ENCODE measurements at places on chromosomes 1 and 21.

DNA sequence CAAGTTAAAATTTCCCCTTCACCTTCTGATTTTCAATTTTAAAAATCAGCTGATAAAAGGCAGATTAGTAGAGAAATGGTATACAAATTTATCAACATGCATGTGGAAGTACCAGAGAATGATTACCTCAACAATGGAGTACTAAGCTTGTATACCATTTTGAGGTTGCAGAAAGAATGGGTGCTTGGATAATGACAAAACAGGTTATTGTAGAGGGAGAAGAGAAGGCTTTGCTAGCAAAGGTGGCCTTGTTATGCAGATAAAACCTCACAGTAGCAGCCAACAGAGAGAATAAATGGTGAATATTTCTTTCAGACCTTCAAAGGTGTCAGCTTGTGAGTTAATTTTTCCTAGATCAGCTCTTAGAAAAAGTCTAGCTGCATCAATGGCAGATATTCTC is 1174.9 kb upstream of the ADGRL4 start:
- DNase-seq: no peak

DNA sequence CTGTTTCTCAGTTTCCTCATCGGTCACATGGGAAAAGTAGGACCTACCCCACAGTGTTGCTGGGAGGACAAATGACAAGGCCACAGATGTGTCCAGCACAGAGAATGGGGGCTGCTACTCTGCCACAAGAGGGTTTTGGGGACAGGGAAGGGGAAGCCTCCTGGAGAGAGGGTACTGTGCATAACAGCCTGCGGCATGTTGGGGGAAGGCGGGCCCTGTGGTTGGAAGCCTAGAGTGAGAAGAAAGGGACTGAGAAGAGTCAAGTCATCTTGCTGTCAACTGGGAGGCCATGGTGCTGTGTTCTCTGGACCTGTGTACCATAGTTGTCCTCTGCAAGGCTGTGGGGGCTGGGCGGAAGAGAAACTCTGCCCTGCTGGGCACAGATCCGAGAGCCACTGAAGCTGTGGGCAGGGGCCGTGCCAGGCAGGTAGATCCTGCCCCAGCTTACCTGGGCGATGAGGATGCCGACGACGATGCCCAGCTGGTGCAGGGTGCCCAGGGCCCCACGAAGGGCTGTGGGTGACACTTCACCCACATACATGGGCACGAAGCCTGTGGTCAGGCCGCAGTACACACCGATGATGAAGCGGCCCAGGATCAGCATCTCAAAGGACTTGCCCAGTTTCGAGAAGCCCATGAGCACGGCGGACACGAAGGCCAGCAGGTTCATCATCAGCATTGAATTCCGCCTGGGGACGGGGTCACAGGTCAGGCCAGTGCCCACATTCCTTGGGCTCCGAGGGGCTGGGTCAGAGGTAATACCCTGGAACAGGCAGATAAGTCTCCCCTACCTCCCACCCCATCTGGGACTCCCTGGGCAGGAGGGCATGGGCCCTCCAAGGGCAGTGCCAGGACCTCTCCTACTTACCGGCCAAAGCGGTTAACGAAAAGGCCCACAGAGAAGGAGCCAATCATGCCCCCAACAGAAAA is 28.2 kb downstream of the SLC2A1 start:
- DNase-seq: no peak

GRCh38 chr1:68916221-68916902 is 419.5 kb upstream of the DEPDC1 start:
- no peak for DNase-seq

DNA sequence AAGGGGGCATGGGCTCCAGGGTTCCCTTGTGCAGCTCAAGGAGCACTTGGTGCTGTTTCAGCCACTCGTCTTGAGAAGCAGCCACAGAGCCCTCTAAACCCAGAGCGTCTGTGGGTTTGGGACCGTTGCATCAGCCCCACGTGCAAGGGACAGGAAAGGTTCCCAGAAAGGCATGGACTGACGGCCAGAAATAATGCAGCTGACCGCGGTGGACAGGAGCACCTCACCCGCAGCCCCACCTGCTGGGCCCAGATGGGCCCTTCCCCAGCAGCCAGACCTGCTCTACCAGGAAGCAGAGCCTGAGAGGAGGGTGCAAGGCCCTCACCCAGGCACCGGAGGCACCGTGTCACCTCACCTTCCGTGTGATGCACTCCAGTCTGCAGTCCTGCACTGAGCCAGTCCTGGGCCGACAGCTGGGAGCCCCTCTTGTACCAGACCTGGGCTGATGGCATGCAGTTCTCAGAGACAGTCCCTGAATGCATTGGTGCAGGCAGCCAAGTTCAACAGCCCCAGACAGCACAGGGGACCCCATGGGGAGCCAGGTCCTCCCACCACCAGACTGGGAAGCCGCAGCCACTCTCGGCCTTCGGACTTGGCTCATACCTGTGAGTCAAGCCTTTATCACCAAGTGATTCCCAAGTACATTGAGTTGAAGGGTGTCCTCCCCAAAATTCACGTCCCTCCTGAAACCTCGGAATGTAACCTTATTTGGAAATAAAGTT is 4.8 kb upstream of the TFF3 start:
- DNase-seq: no peak

- DNase-seq: no peak
Observed at GRCh38 chr1:32480761-32481160, 15.9 kb downstream of the ZBTB8B start.

GRCh38 chr1:20913242-20913641 is 126.1 kb upstream of the HP1BP3 start:
- DNase-seq: no peak

DNA sequence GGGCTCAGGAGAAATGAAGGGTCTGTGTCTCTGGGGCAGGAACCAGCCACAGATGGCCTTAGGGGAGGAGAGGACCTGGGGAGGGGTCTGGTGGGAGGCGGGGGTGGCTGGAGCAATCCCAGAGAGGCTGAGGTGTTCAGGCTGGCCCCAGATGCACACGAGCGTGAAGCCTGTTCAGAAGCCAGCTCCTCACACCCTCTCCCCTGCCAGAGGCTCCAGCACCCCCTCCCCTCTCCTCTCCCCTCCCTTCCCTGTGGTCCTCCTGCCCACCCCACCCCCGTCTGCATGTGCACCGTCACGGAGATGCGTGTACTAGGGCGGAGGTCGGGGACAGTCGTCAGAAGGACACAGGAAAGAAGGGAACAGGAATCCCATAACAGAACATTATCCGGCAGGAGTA is 115.0 kb upstream of the COL6A1 start:
- DNase-seq: no peak
